A172 (cell line): ENCODE measurements at places on chromosomes 16 and 17. TPM values are rescaled to one million over a fixed set of nuclear protein-coding genes. Genes with fewer than 3 reads are reported as not detected.

The PLEKHM1 gene
- 13.4 and 15.7 TPM in 2 replicates for total RNA-seq

The VMO1 gene
- total RNA-seq, result not detected in 2 replicates

The NACA2 gene
- total RNA-seq, result not detected in 2 replicates

The TVP23A gene
- not detected in 2 replicates for total RNA-seq

The RNF43 gene
- not detected in 2 replicates for total RNA-seq

The CDK12 gene
- 48.9 and 50.4 TPM in 2 replicates for total RNA-seq

The TP53TG3B gene
- total RNA-seq, result not detected in 2 replicates

The SLC22A31 gene
- not detected in 2 replicates for total RNA-seq

The KIFC3 gene
- total RNA-seq, result 77.9 and 90.4 TPM in 2 replicates

The PRDM7 gene
- total RNA-seq, result not detected in 2 replicates

- DNase-seq, result no peak
Measured at GRCh38 chr16:79294568-79294967, 306.0 kb downstream of the MAF start.

DNA sequence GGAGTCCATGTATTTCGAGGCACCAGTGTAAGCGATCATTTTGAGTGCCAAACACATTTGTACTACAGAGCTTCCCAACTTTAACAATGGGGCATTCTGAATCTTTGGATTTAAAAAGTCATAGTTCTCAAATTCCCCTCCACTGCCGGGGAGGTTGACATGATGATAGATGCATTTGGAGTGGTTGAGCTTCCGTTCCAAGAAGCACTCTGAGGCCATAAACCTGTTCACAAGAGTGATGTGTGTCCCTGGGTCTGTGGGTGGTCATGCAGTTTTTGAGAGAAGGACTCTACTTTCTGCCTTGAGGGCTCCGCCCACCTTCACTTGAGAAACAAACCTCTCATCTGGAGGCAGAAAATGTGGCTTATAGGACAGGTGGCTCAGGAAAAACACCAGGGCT lies 43.7 kb downstream of the IRX5 start:
- no peak for DNase-seq

DNA sequence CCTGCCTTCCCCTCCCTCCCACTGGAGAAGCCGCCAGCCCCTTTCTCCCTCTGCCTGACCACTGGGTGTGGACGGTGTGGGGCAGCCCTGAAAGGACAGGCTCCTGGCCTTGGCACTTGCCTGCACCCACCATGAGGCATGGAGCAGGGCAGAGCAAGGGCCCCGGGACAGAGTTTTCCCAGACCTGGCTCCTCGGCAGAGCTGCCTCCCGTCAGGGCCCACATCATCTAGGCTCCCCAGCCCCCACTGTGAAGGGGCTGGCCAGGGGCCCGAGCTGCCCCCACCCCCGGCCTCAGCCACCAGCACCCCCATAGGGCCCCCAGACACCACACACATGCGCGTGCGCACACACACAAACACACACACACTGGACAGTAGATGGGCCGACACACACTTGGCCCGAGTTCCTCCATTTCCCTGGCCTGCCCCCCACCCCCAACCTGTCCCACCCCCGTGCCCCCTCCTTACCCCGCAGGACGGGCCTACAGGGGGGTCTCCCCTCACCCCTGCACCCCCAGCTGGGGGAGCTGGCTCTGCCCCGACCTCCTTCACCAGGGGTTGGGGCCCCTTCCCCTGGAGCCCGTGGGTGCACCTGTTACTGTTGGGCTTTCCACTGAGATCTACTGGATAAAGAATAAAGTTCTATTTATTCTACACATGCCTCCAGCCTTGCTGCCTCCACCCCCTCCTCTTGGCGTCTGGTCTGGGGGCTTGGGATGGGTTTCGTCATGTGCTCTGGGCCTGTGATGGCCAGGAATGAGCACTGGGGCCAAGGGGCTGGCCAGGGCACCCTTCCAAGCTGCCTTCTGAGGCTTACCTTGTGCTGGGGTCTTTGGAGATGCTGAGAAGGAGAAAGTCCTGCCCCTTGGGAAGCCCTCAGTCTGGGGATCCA lies 7.3 kb downstream of the GJD3 start:
- no peak for DNase-seq

GRCh38 chr17:76234354-76234679 lies 6.0 kb downstream of the RNF157 start:
- no peak for DNase-seq

- peak; percentile 64 for DNase-seq
Measured at GRCh38 chr17:68909066-68909465, 46.1 kb downstream of the ABCA8 start.

- no peak for DNase-seq
Measured at GRCh38 chr17:67479148-67479547, 102.1 kb downstream of the PITPNC1 start.

DNA sequence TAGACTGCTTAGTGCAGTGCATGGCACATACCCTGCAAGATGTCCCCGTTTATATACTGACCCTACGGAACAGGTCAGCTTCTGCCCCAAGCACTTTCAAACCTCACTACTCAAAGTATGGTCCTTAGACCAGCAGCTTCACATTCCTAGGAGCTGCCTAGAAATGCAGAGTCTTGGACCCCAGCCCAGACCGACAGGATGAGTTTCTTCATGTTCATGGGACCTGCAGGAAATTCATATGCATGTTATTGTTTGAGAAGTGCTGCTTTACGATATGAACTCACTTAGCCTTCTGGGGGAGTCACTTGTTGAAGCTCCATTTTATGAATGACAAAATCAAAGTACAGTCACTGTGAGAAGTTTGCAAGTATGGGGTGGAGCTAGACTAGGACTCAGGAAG lies 82.6 kb downstream of the DYNLRB2 start:
- no peak for DNase-seq

DNA sequence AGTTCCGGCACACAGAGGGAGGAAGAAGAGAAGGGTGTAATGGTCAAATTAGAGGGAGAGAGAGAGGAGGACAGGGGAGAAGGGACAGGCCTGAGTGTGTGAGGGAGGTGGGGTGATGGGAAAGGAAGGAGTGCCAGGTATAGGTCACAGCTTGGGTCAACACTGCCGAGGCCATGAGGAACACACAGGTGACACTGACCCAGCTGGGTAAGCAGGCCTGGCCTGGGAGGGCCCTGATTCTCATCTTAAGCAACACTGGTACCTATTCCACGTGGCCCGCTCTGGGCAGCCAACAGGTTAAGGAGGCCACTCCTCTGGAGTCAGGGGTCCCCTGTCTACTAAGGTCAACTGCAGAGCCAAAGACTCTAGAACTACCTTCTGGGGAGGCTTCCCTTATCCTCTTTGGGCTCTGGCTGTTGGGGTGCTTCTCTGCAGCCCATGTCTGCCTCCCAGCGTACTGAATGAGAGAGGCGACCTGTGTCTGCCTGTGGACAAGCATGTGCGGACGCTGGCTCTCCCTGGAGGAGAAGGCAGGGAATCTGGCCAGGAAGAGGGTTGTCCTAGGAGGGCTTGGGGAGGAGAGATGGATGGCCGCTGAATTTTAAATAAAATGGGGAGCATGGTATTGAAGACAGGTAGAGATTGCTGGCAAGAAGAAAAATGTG lies 57.6 kb downstream of the RGS9 start:
- no peak for DNase-seq

DNA sequence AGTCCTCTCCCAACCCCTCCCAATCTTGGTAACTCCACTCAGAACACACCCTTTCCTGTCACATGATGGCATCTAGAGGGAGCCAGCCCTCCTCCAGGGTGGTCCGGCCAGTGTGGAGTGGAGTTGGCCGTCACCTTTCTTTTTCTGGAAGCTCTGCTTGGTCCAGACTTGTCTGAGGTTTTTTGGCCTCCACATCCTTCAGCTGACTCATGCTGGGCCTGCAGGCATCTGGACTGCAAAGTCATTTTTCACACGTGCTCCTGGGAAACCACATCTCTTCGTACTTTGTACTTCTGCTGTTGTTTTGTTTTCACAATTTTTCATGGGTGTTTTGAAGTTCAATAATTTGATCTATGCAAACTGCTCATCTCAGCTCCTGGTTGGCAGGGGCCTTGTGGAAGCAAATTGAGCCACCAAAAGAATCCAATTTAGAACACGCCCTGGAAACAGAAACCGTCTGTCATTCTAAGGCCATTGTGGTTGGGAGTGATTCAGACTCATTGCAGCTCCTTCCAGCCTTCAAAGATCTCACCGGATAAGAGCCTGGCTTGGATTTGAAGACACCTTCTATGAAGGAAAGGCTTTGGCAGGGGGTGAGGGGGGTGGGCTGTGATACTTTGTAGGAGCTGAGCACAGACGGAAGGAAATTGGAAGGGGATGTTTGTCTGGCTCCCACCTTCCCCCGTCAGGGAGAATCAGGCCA lies 42.4 kb upstream of the NF1 start:
- peak; percentile 96 for DNase-seq

DNA sequence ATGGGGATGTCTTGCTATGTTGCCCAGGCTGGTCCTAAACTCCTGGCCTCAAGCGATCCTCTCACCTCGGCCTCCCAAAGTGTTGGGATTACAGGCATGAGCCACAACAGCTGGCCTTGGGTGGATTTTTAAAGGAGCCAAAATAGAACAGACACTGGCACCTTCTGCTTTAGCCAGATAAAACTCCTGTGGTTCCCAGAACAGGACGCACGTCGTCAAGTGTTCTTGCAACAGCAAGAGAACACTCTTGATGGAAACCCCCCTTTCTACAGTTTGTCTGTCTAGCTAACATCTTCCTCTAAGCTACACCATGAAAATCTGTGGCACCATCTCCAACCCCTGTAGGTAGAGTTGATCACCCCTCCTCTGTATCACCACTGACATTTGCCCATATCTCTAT lies 122.6 kb downstream of the NPIPB5 start:
- DNase-seq, result no peak

GRCh38 chr17:412211-413015 lies 59.8 kb upstream of the RPH3AL start:
- peak; percentile 52 for DNase-seq

DNA sequence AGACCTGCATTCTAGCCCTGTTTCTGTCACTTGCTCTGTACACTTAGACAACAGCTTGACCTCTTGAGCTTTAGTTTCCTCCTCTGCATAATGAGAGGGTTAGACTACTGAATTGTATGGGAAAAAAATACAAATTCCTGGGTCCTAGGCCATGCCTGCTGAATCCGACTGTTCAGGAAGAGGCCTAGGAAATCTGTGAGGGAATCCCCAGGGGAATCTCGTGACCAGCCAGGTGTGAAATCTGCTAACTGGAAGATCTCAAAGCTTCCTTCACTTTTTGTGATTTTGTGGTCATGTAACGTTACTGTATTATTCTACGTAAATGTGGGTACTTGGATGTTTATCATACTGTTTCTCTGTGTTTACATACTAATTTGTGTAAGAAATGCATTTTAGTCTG lies 58.2 kb downstream of the CYLD start:
- DNase-seq, result no peak

- DNase-seq, result peak; percentile 18
Measured at GRCh38 chr17:66441101-66441661, 138.8 kb downstream of the PRKCA start.
